ENCODE measurements at places on chromosomes 7 and 10.

DNA sequence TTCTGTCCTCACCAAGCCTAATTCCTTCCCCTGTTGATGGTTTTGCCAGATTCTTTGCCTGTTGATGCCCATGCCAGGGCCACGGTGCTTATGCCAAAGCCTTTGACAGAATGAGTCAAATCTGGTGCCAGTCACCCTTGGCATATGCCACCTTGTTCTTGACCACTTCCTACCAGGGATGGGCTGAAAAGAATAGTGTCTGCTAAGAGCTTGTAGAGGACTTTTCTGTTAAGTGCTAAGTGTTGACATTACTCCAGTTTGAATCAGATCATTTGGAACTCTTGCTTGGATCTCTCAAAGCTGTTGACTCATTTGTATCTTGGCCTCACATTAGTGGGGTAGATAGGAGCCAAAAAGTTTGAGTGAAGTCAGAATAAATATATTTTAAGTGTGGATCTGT, 661.2 kb downstream of the AUTS2 start:
- no peak for DNase-seq

DNA sequence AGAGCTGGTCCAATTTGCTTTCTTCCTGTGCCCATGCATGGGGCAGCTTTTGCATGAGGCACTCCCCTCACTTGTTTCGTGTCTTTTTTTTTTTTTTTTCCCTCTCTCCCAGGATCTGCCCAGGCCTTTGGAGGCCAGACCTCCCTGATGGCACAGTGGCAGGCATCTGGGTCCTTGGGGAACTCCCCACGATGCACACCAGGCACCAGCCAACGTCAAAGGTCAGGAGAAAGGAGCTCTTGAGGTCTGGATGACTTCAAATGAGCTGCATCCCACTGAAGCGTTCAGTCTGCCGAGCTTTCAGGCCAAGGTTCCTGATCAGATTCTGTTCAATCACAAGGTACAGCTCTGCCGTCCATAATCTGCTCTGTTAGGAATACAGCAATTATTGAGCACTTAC, 97.2 kb upstream of the CARD11 start:
- no peak for DNase-seq

- DNase-seq: no peak
These were observed 444.8 kb upstream of the DPP6 start for GRCh38 chr7:153607354-153607753.

DNA sequence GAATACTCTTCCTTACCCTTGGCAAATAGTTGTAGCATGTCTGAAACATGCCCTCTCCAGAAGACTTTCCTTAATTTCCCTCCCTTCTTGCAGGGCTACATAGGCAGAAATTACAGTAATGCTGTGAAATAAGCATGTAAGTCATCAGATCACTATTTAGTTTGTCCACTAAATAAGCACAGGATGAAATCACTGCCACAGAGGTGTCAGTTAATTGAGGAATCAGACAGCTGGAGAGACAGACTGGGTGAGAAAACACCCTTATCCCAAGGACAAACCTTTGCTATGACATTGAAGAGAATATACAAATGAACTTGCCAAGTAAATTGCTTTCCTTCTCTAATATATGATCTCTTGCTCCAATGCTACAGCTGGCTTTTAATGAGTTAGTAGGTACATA, 129.3 kb downstream of the CHRM2 start:
- no peak for DNase-seq

Measured in HEK293T (cell line).